Activated T-cell treated with anti-CD3 and anti-CD28 coated beads for 1 hour (primary cell): ENCODE measurements at places on chromosomes 1 and 21.

- no peak for DNase-seq
Observed at GRCh38 chr1:59292562-59292961, 4.3 kb upstream of the FGGY start.

- no peak for DNase-seq
Observed at GRCh38 chr1:244869364-244869827, 5.1 kb upstream of the HNRNPU start.

GRCh38 chr1:192986110-192986747 is 72.9 kb downstream of the UCHL5 start:
- DNase-seq = no peak

GRCh38 chr1:10900691-10901090 is 104.2 kb upstream of the CASZ1 start:
- no peak for DNase-seq
